ENCODE measurements at places on chromosomes 1 and 21.

GRCh38 chr1:233791721-233792120 lies 112.8 kb upstream of the SLC35F3 start:
- DNase-seq = no peak

GRCh38 chr1:32813941-32814739 lies 3.0 kb downstream of the YARS1 start:
- no peak for DNase-seq

- DNase-seq = no peak
These were observed 12.5 kb downstream of the RPS6KA1 start for GRCh38 chr1:26541816-26542711.

DNA sequence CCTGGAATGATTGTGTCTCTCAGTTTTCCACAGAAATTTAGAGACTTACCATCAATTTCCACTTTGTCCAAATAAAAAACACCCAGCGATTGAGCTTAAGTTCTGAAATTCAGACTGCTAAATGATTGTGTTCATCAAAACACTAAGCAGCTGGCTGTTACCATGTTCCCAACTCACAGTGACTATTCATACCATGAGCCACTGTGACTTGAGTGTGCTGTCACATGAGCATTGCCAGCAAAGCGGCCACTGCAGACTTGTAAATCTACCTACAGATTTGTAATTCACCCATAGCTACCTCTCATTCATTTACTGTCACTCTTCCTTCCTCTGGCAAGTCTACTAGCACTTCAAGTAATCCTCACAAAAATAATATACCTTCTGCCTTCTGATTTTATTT lies 17.2 kb upstream of the PRKAB2 start:
- no peak for DNase-seq

DNA sequence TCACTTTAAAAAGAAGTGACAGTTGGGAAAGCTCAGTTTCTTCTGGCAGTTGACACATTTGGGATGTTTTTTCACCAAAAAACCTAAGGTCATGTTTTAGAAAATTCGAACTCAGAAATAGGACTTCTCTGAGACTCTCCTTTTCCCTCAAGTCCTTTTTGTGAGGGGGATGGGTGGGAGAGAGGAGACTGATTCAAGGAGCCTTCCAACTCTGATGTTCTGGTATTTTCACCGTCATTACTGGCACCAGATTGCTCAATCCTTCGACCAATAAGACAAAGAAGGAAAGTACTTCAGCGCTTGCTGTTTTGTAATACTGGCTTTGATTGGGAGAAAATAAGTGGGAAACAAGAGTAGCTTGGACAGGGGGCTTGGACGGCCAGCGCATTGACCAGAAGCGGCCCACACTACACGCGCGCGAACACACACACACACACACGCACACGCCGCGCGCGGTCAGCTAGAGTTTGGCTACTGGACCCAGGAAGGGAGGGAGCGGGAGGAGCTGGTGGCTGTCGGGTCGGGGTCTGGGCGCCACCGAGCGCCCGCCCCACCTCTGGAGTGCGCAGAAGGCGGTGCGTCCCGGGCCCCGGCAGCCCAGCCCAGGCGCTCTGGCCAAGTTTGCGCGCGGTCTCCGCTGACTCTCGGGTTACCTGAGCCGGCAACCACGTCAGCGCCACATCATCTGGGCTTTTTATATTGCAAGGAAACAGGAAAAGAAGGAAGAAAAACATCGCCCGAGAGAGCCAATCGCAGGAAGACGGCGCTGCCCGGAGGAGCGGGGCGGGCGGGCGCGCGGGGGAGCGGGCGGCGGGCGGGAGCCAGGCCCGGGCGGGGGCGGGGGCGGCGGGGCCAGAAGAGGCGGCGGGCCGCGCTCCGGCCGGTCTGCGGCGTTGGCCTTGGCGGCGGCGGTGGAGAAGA lies at the start of gene KCNK1:
Gene KCNK1, plus strand, starts transcription at position 855 of the 921 bp plus-strand sequence. Its CDS starts 66 bp downstream, at position 921.
- no peak for DNase-seq

GRCh38 chr1:226255380-226255779 lies 31.9 kb downstream of the MIXL1 start:
- no peak for DNase-seq

- no peak for DNase-seq
These were observed 13.6 kb upstream of the SPEN start for GRCh38 chr1:15833842-15834405.

DNA sequence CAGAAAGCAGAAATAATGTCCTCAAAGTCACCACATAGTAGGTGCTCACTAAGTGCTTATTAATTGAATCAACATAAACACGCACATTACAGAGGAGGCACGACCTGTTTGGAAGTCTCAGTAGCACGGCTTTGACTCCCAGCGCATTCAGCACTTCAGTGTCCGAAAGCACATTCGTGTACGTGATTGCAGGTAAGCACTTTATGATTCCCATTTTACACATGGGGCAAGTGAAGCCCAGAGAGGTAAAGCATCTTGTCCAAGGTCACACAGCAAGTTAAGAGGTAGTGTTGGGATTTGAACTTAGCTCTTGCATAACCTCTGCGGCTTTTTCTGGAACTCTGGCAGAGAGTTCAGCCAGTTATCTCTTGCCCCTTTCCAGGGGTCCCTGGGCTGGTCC lies 85.2 kb upstream of the WNT4 start:
- no peak for DNase-seq

DNA sequence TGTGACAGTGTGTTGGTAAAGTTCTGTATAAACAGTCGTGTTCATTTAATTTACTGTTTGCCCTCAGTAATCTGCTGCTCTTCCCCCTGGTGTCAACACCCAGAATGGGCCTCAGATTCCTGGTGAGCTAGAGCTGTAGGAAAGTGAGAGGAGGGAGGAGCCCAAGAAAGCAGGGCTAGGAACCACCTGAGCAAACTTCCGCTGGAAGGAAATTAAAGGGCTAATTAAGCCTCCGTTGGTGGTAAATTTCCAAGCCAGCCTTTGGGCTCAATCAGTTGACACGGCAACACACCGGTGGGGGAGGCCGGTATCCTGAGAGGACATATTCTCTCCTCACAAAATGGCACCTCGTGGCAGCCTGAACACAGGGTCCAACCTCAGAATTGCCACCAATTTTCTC lies 32.9 kb downstream of the RAB3B start:
- DNase-seq = no peak

- DNase-seq = no peak
These were observed 74.8 kb downstream of the HLCS start for GRCh38 chr21:36891692-36892091.

DNA sequence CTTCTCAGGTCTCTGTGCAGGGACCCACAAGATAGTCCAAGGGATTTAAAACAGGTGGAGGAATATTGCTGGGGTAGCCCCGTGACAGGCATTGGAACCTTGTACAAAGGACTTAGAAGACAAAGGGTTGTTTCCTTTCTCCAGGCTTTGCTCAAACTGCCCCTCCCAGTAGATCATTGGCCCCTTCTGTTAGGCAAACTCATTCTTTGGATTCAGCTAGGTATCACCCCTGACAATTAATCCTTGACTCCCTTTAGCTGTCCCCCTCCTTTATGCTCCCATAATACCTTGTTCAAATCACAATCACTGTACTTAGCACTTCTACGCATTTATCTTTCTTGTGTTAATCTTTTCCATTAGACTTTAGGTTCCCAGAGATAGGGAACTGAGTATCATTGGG lies 360.5 kb downstream of the KCNH1 start:
- DNase-seq = no peak

GRCh38 chr1:246565751-246566127 lies 322 bp downstream of the TFB2M start:
- no peak for DNase-seq

GRCh38 chr1:202854787-202855186 lies 34.2 kb downstream of the RABIF start:
- DNase-seq = no peak

GRCh38 chr1:239212811-239213220 lies 173.6 kb upstream of the CHRM3 start:
- no peak for DNase-seq

DNA sequence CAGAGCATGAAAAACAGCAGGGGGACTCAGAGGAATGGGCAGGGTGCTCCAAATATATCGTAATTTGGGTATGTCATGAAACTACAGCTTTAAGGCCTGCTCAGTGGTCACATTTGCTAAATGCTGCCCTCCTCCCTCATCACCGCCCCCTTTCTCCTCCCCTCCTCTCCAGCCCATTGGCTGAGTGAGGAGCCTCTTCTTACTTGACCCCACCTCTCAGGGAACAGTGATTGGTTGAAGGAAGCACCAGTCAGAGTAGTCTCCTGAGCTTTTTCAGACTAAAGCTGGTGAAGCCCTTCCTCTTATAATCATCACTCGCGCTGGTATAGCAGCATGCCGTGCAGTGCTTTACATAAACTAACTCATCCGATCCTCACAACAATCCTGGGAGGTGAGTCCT lies 10.0 kb upstream of the TTC39A start:
- no peak for DNase-seq

DNA sequence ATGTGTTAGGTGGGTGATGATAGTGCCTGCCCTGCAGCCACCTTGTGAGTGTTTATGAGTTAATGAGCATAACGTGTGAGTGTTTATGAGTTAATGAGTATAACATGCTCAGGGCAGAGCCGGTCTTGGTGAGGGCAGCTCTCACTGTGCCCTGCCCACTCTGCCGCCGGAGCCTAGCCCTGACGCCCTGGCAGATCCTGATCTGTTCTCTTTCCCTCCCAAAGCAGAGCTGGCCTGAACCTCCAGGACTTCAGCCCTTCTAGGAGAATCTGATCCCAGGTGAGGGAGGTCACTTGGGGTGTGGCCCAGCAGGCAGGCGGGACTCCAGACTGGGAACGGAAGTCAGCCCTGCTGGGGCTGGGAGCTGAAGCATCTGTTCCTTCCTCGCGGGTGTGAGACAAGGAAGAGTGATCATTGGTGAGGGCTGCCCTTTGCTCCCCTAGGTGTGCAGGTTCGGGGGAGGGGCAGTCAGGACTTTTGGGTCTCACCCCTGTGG lies 5.7 kb downstream of the FBLIM1 start:
- no peak for DNase-seq

DNA sequence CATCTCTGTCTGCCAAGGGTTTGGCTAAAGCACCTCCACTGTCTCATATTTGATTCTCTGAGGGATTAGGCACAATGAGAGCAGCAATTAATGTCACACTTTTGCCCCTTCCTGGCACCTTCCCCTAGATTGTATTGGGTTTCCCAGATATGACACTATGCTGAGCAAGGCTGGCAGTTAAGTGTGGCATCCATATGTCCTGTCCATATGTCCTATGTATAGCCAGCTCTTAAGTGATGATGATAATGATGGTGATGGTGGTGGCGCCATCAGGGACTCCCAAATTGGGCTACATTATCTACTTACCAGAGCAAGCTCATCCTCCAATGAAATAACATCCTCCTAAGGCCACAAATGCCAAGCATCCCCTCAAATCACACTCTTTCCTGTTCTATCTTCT lies 13.5 kb upstream of the LORICRIN start:
- no peak for DNase-seq

DNA sequence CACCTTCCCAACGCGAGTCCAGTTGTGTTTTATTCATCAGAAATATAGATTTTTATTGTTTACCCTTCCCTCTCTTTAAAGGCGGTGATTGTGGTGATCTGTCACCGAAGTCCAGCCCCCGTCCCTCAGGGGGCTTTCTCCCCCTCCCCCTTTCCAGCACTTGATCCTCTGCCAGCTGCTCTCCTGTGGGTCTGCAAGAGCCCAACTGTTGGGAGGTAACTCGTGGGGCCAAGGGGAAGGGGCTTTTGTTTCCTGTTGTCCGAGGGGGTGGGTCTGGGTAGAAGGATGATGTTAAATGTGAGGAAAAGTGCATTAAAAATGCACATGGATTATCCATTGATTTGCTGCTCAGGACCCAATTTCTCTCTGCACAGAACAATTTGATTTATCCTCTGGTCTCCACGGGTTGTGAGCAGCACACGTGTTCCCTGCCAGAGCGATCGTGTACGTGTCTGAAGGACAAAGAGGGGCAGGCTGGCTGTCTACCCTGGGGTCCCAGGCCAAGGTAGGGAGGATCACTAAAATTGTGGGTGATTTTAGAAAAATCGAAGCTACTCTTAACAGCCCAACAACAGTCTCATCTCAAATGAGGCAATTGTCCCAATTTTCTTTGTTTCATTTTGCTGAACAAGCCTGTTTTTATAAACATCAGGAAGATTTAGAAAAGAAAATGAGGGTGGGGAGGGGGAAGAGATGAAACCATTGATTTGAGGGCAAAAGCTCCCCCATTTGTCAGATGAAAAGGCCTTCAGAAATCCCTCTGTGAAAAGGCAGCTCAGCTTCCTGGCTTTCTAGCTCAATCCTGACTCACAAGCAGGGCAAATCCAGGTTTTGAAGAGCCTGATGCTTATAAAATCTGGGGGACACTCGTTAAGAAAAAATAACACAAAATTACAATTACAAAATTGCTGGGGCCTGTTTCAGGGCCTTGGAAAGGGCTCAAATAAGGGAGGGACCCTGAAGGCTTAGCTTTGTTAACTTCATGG lies 176.2 kb downstream of the RHOU start:
- no peak for DNase-seq

DNA sequence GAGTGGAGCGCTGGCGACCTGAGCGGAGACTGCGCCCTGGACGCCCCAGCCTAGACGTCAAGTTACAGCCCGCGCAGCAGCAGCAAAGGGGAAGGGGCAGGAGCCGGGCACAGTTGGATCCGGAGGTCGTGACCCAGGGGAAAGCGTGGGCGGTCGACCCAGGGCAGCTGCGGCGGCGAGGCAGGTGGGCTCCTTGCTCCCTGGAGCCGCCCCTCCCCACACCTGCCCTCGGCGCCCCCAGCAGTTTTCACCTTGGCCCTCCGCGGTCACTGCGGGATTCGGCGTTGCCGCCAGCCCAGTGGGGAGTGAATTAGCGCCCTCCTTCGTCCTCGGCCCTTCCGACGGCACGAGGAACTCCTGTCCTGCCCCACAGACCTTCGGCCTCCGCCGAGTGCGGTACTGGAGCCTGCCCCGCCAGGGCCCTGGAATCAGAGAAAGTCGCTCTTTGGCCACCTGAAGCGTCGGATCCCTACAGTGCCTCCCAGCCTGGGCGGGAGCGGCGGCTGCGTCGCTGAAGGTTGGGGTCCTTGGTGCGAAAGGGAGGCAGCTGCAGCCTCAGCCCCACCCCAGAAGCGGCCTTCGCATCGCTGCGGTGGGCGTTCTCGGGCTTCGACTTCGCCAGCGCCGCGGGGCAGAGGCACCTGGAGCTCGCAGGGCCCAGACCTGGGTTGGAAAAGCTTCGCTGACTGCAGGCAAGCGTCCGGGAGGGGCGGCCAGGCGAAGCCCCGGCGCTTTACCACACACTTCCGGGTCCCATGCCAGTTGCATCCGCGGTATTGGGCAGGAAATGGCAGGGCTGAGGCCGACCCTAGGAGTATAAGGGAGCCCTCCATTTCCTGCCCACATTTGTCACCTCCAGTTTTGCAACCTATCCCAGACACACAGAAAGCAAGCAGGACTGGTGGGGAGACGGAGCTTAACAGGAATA lies 4.2 kb downstream of the TFAP2E start:
- DNase-seq = no peak

- no peak for DNase-seq
These were observed 45.1 kb downstream of the TRPM2 start for GRCh38 chr21:44398499-44398898.

- DNase-seq = no peak
These were observed 528.5 kb downstream of the MATN1 start for GRCh38 chr1:30194741-30195423.

DNA sequence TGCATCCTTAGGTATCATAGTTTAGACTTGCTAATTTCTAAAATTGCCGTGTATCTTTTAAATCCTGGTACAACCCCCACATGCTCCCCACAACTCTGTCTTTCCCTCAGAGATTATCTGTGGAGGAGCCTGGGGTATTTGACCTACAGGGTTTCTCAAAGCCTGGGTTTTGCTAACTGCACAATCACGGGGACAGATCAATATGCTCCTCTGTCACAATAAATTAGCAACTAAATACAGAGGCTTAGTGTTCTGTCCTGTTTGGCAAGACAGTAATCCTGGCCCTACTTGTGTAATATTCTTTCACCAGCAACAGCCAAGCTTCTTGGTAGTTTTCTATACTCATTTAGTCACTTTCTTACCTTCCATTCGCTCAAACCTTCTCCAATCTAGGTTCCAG lies 8.5 kb downstream of the ECHDC2 start:
- DNase-seq = no peak
